ENCODE measurements at places on chromosomes 12 and 14.

GRCh38 chr12:78040111-78040510 is 209.4 kb downstream of the NAV3 start:
- no peak for DNase-seq

GRCh38 chr12:97601934-97602720 is 139.5 kb downstream of the RMST start:
- DNase-seq, result no peak

DNA sequence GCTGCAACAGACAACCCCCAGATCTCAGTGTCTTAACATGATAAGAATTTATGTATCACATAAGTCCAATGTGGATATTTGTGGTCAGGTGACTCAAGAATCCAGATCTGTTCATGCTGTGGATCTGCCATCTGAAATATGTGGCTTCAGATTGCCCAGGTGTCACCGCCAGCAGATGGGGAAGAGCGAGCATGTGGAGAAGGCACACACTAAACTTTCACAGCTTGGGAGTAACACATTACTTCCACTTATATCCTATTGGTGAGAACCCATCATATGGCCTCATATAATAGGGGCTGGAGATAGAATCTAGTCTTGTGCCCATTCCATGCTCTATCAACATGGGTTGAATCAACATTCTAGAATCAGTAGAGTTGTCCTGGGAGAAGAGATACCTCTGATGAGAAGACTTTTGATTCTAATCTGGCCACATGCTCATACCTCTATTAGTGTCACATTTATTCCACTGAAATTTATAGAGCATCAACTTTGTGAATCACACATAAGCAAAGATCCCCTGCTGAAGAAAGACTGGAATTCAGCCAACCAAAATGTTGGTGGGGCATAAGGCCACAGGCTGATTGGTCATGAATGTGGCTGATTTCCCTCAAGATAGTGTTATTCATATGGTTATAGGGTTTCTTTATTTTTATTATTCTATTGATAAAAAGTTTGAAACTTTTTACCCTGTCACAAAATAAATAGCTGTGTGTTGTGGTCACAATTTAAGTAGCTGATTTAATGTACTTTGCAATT is 6.0 kb upstream of the CALCOCO1 start:
- DNase-seq, result peak; percentile 84

GRCh38 chr14:86521843-86522242 is 991.9 kb downstream of the FLRT2 start:
- no peak for DNase-seq

- no peak for DNase-seq
Measured at GRCh38 chr14:106442857-106443256, 916.5 kb downstream of the TMEM121 start.

GRCh38 chr12:118015944-118016343 is 559 bp upstream of the RFC5 start:
- DNase-seq, result no peak

DNA sequence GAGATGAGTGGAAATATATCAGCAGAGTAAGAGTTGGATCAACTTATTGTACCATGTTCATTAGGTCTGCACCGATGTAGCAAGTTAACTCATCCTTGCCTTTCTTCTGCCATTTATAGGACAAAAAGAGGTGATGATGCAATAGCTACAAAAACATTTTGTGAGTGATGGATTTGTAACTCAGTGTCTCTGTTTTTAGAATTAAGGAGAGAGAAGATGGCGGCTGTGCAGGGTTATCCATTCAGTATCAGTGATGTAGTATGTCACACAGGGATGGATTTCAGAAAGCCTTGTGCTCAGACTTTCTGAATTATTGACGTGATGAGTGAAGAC is 62.1 kb upstream of the GNPNAT1 start:
- no peak for DNase-seq

- no peak for DNase-seq
Measured at GRCh38 chr12:63955831-63956666, 111.5 kb downstream of the SRGAP1 start.

- no peak for DNase-seq
Measured at GRCh38 chr12:109125791-109126190, 9.4 kb downstream of the ACACB start.

- no peak for DNase-seq
Measured at GRCh38 chr12:75713434-75713833, 202.0 kb upstream of the KRR1 start.

DNA sequence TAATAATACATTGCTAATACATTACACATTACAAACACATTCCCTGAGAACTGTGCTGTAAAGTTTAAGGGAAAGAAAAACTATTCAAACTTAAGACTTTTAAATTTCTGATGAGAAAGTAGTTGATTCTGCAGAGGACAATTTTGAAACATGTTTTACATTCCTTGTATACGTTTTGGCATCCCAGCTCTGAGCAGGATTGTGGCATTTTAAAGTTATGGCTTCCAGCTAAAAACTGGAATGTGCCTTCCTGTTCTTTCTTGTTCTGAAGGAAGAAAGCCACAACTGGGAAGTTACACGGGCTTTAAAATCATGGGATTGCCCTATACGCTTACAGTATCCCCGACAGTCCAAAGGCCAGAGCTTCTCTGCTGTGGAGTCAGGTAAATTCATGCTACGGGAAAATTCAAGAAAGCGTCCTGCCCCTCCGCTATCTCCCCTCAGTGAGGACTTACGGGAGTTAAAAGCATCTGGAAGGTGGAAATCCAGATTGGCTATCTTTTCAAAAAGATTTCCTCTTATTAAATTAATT is 10.8 kb upstream of the KLHL42 start:
- peak; percentile 20 for DNase-seq

- no peak for DNase-seq
Measured at GRCh38 chr12:121352682-121353018, 439 bp upstream of the ANAPC5 start.

GRCh38 chr12:123384318-123384993 is 524 bp downstream of the KMT5A start:
- no peak for DNase-seq

GRCh38 chr14:69650948-69651369 is 39.6 kb downstream of the SUSD6 start:
- DNase-seq, result peak; percentile 57

GRCh38 chr14:42778984-42779383 is 1172.3 kb downstream of the LRFN5 start:
- peak; percentile 3 for DNase-seq

- no peak for DNase-seq
Measured at GRCh38 chr12:53056296-53056695, 6.4 kb downstream of the TNS2 start.

- DNase-seq, result no peak
Measured at GRCh38 chr12:93757792-93758694, 80.9 kb downstream of the CRADD start.

- no peak for DNase-seq
Measured at GRCh38 chr12:109446869-109447268, 30.2 kb downstream of the KCTD10 start.

DNA sequence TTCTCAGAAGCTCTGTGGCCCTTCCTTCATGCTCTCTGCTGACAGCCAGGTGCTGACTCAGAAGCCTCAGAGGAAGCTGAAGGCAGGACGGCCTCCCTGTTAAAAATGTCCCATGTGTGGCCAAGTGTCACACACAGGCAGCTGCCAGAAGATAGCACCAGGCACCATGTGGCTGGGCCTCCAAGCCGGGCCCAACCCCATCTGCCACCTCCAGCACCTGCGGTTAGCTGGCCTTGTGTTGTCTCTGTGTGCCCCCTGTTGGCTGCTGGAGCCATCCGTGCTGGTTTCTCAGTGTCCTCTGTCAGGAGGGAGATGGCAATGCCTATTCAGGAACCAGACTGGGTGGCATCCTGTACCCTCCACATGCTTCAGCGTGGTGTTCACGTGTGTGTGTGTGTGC is 63.2 kb downstream of the TSPAN11 start:
- no peak for DNase-seq

DNA sequence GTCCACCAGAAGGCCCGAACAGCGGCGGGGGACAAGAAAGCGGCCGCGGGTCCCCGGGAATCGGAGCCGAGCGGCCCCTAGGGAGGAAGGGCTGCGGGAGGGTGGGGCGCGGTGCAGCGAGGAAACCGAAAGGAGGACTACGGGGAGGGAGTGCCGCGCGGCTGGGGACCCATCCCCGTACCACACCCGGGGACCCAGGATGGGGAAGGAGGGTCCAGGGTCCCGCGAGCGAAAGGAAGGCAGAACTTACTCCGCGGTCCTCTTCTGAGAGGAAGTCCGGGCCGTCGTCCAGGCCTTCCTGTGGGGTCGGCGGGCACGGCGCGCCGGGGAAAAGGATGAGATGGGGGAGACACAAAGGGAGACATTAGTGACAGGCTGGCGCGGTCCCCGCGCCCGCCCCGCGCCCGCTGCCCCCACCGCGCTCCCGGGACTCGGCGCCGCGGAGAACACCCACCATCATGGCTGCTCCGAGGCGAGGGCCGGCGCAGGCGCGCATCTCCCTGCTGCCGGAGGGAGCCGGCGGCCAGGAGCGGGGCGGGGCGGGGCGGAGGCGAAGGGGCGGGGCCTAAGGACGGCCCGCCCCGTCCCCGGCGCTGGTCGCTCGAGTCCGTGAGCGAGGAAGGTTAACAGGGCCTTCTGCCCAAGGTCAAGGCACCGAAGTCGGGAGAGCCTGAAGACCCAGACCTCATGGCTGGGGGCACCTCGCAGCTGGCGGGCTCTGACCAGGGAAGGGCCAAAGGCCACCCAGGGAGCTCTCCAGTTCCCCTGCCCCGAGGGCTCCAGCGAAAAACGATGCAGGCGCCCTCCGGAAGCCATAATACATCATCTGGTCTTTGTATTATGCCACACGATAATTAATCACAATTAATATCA is at the start of gene SNX6:
TSS of gene SNX6 (minus strand) at position 492 of the 873 bp plus-strand sequence. CDS start at position 460, 32 bp downstream.
- DNase-seq, result peak; percentile 78

GRCh38 chr12:131827961-131828534 is at the start of gene MMP17:
Gene MMP17, plus strand, starts transcription at chr12:131828393. Its CDS starts 102 bp downstream, at chr12:131828495.
- DNase-seq, result peak; percentile 78

- DNase-seq, result no peak
Measured at GRCh38 chr12:24591715-24592440, 357.0 kb downstream of the BCAT1 start.

- DNase-seq, result no peak
Measured at GRCh38 chr12:124797321-124797720, 66.3 kb downstream of the SCARB1 start.

GRCh38 chr12:91877456-91878235 is 268.0 kb downstream of the BTG1 start:
- no peak for DNase-seq

GRCh38 chr12:123384994-123385376 is 1.1 kb downstream of the KMT5A start:
- DNase-seq, result peak; percentile 82

- no peak for DNase-seq
Measured at GRCh38 chr12:99110868-99111267, 465.8 kb downstream of the APAF1 start.

DNA sequence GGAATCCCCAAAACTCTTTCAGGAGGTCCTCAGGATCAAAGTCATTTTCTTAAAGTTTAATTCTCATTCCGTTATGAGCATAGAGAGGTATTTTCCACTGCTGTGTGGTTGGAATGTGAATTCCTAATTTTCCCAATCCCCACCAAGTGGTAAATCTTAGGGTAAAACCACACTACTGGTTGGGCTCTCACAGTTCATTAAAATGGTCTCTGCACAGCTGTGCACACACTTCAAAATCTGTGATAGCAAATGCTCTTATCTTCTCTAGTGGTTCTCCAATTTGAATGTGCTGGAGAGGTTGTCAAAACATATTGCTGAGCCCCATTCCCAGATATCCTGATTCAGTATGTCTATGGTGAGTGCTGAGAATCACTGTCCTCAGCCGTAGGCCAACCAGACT is 189.1 kb downstream of the BMP4 start:
- DNase-seq, result no peak

GRCh38 chr14:36511981-36512584 is 7.9 kb downstream of the NKX2-1 start:
- no peak for DNase-seq

- DNase-seq, result no peak
Measured at GRCh38 chr14:61238611-61239245, 42.4 kb downstream of the TMEM30B start.

DNA sequence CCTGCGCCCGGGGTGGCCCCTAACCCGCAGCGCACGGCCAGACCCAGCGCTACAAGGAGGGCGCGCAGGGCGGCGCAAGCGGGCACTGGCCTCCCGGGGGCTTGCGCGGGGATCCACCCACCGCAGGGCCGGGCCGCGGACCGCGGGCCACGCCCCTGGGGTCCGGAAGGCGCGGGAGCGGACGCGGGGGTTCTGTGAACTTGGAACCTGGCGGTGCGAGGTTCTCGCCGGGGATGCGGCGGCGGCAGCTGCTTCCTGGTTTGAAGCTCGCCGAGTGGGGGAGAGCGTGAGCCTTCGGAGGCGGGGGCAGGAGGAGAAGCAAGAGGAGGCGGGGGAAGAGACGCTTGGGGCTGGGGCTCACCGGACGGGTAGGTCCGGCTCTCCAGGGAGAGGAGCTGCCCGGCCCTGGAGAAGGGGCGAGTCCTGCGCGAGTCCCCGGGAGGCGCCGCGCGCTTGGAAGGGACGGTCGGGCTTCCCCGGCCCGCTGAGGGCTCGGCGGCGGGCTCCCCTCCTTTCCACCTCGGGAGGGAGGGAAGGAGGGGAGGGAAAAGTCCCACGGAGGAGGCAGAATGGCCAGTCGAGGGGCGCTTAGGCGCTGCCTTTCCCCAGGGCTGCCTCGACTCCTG is at the start of gene PRKCH:
TSS of gene PRKCH (plus strand) at position 195 of the 626 bp plus-strand sequence. CDS start 523 bp downstream, outside the sequence.
- peak; percentile 43 for DNase-seq

- DNase-seq, result peak; percentile 57
Measured at GRCh38 chr12:47813511-47814196, 6.0 kb downstream of the HDAC7 start.

- no peak for DNase-seq
Measured at GRCh38 chr14:74549588-74549987, 56.0 kb downstream of the ISCA2 start.

GRCh38 chr14:70567791-70568190 is 32.7 kb downstream of the MED6 start:
- peak; percentile 15 for DNase-seq

- no peak for DNase-seq
Measured at GRCh38 chr14:51613416-51613815, 38.3 kb upstream of the FRMD6 start.

DNA sequence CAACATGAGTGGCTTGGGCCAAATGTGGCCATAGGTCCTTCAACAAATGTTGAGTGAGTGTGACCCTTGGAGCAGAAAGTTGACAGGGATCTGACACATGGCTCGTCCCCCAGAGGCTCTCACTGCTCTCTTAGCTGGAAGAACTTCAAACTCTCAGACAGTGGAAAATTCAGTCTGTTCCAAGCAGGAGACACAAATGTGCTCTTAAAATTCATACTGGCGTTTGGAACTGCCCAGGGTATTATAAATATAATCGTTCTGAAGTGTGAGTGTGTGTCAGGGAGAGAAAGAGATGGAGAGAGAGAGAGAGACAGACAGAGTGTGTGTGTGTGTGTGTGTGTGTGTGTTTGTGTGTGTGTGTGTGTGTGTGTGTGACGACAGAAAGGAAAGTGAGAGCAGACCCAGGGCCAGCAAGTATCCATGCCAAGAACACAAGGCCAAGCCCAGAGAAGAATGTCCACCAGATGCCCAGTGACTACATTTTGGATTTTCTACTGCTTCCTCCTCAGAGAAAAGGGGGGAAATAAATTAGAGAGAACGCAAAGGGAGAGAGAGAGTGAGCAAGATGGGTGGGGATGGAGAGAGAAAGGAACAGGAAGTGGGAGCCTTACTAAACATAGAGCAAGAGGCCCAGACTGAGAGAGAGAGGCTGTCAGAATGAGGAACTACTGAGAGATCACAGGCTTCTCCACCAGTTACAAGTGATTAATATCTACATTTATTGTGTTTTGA is 193.6 kb upstream of the NUDT4 start:
- no peak for DNase-seq

Data from fibroblast of skin of back (primary cell).